SK-N-DZ (cell line): ENCODE measurements at places on chromosomes 4 and X.

GRCh38 chr4:148170408-148171365 is 271.5 kb downstream of the NR3C2 start:
- DNase-seq = no peak

DNA sequence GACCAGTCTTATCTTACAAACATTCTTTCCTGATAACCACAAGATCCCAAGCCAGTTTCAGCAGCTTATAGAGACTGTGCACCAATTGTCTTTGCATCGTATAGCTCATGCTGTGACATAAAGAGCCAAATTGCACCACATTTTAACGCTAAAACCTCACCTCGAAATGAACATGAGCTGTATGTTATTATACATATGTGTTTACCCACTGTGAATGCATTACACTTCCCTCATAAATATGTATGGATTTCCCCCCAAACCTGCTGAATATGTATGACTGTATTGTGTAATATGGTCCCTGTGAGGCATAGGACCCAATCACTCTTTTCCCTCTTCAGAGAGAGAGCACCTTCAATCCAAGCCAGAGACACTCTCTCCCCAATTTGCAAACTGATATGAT is 692.4 kb downstream of the NLGN4X start:
- DNase-seq = no peak

DNA sequence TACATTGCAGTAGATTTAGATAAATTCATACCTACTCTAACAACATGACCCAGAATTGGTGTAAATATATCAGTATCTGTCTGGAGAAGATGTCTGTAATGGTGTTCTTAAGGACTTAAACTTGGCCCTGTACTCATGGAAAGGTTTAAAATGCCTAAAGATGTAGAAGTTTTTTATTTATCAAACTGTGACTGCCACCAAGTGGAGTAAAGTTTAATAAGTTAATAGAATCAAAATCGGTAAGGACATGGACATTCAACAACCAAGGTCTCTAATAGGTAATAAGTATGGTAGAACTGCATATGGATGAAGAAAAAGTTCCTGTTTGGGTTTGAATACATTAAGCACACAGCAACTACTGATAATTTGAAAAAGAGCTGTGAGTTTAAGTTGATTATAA is 474.0 kb upstream of the NDST3 start:
- no peak for DNase-seq

DNA sequence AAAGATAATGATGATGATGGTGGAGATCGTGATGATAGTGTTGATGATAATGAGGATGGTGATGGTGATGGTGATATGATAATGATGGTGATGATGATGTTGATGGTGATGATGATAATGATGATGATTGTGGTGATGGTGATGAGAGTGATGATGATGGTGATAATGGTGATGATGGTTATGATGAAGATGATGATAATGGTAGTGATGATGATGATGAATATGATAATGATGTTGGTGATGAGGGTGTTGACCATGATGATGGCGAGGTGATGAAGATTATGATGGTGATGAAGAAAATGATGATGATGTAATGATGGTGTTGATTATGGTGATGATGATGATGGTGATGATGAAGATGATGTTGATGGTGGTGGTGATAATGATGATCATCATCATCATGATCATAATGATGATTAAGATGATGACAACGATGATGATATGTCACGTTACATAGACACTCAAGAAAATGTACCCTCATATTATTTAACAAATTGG is 1106.4 kb downstream of the NLGN4X start:
- no peak for DNase-seq

DNA sequence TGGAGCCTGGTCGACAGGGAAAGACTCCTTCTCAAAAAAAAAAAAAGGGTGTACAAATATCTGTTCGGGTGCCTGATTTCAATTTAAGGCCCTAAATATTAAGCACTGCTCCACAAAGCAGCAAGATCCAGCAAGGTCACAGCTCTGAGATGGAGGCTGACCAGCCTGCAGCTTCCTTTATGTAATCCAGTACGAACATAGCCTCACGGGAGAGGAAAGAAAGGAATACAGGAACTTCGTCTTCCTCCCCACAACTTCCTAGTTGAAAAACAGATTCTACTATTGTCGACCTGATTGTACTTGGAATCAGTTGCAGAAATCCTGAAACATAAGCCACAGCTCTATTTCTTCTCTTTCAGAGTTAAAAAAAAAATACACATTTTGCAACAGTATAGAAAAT is 53.5 kb upstream of the TBC1D9 start:
- DNase-seq = no peak

DNA sequence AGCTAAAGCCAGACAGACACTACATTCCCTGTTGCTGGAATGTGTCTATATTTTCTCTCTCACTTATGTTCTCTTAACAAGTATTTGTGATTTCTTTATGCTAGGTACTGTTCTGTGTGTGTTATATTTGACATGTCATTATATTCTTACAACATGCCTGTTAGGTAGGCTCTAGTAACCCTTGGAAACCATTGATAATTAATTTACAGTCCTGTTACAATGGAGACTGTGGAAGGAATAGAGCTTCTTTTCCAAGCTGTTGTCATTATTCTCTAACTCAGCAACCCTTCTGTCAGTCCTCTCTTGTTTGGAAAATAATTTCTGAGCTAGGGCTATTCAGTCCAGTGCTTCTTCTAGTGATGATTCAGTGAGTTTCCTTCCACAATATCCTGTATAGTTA is 419.1 kb upstream of the BOD1L1 start:
- DNase-seq = no peak

DNA sequence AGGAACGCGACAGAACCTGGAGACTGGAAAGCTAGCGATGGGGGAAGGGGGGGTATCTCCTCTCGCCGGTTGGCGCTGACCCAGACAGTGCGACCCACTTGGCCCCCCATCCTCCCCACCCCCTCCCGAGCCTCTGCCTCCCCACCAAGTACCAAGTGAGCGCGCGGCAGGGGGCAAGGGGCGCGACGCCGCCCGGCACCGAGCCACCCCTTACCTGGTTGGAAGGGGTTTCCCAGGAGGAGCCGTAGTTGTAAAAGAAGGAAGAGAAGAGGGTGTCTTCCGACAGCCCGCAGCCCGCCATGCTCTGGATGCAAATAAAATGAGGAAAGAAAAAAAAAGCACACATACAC is 112.2 kb downstream of the DHX15 start:
- DNase-seq = no peak

- no peak for DNase-seq
These were observed 92.0 kb upstream of the DDX3X start for GRCh38 chrX:41241962-41242361.

- DNase-seq = no peak
These were observed 29.6 kb upstream of the CHRNA9 start for GRCh38 chr4:40305328-40306170.
